ENCODE measurements at places on chromosomes 1 and 21. TPM values are rescaled to one million over a fixed set of nuclear protein-coding genes. Genes with fewer than 3 reads are reported as not detected.
A peak's percentile ranks its signal among the peaks of the same experiment; 100 is the strongest.

DNA sequence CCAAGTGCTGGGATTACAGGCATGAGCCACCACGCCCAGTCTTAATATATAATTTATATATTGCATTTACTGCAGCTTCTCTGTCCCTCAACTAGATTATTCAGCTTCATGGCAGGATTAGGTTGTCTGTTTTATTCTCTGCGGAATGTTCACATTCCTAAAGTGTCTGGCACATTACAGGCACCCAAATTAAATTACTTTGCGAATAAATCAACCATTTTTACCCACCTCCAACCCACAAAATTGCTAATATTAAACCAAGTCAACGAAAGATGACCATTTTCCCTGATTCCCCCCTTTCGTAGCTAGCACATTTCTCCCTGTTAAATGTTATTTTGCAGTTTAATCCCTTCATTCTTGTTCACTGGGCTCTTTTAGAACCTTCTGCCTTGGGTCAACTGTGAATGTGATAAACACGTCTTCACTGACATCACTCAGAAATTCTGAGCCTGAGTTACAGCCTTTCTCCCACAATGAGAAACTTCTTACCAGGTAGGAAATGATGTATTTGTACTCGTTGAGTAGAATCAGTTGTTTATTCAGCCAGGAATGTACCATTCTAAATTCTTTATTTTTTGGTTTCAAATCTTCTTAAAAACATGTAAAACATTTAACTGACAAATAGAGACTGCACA, 35.9 kb downstream of the THAP3 start:
- H3K27me3 ChIP-seq, result no peaks in the 10 kb centered on the region
- H3K36me3 ChIP-seq, result peaks cover 4% of the 10 kb centered on the region
- no peak overlapping the region for H3K27ac ChIP-seq
- no peak overlapping the region for H3K4me3 ChIP-seq
- no peak for DNase-seq
- H3K4me1 ChIP-seq, result no peaks in the 10 kb centered on the region

Gene AMPD2
- 59.4 TPM for total RNA-seq

- DNase-seq, result peak; percentile 94
- peaks cover 36% of the 10 kb centered on the region for H3K27me3 ChIP-seq
- peak within 1 kb of the TSS; percentile 66 for H3K4me3 ChIP-seq
- no peaks in the 10 kb centered on the region for H3K36me3 ChIP-seq
Measured at GRCh38 chr1:204151552-204152309, at the start of gene ETNK2. TSS of gene ETNK2 (minus strand) at chr1:204152044. CDS start at chr1:204151852, 192 bp downstream.

GRCh38 chr1:207695891-207696290, 51.0 kb downstream of the CR1L start:
- H3K36me3 ChIP-seq, result no peaks in the 10 kb centered on the region
- DNase-seq, result no peak
- H3K27ac ChIP-seq, result no peak overlapping the region
- no peaks in the 10 kb centered on the region for H3K4me1 ChIP-seq
- no peaks in the 10 kb centered on the region for H3K27me3 ChIP-seq
- H3K4me3 ChIP-seq, result no peak overlapping the region

Gene CD53
- 0.29 TPM for total RNA-seq

Gene ADAMTS5
- total RNA-seq, result 39.1 TPM

DNA sequence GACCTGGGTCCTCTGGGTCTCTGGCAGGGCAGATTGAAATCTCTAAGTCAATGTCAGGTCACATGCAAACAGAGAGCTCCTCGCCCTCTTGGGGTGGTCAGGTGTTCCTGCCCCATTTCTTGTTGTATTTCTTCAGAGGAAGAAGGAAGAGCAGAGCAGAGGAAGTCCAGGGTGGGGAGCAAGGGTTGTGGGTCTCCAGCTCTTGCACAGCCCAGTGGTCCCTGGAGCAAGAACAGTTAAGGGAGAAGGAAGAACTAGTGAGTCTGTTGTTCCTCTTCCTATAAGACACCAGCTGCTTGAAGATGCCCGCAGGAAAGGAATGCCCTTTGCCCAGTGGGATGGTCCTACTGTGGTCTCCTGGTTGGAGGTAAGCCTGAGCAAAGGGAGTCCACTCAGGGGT, 26.3 kb downstream of the MYOG start:
- H3K27me3 ChIP-seq, result peaks cover 8% of the 10 kb centered on the region
- DNase-seq, result no peak
- no peak overlapping the region for H3K27ac ChIP-seq
- H3K36me3 ChIP-seq, result no peaks in the 10 kb centered on the region
- H3K4me3 ChIP-seq, result no peak overlapping the region

Gene GPR37L1
- not detected for total RNA-seq

- no peaks in the 10 kb centered on the region for H3K36me3 ChIP-seq
- H3K27ac ChIP-seq, result no peak overlapping the region
- peaks cover 8% of the 10 kb centered on the region for H3K27me3 ChIP-seq
- DNase-seq, result no peak
- no peak overlapping the region for H3K4me3 ChIP-seq
Measured at GRCh38 chr1:223462047-223462630, 68.9 kb downstream of the CCDC185 start.

DNA sequence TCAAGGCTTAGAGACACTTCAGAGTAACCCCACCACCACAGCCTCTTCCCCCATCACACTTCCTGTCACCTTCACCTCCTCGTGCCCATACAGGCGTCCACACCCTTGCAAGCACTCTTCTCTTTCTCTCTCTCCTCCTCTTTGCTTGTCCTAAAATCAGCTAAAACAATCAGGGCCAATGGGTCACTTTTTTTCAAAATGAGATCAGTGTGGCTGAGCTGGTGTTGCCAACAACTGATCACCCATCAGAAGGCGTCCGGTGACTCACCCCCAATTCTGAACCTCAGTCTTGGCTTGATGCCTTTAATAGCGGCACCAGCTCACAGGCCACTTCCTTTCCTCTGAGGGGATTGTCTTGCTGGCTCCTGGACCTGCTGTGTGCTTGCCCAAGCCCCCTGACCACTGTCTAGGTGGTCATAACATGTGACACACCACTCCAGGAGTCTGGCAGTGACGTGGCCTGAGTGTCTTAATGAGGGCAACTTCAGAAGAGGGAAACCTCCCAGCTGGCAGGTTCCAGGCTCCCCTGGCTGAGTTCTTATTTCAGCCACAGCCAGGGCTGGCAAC, 1.6 kb downstream of the DRAXIN start:
- H3K4me3 ChIP-seq, result no peak overlapping the region
- peaks cover 12% of the 10 kb centered on the region for H3K4me1 ChIP-seq
- H3K36me3 ChIP-seq, result no peaks in the 10 kb centered on the region
- no peak overlapping the region for H3K27ac ChIP-seq

GRCh38 chr1:39925721-39926342, 24.1 kb upstream of the MYCL start:
- no peaks in the 10 kb centered on the region for H3K36me3 ChIP-seq
- peak; percentile 70 for DNase-seq
- no peak overlapping the region for H3K27ac ChIP-seq
- peaks cover 3% of the 10 kb centered on the region for H3K4me1 ChIP-seq
- no peak overlapping the region for H3K4me3 ChIP-seq

GRCh38 chr21:44555200-44555875, 3.3 kb downstream of the KRTAP10-3 start:
- no peaks in the 10 kb centered on the region for H3K4me1 ChIP-seq
- H3K27ac ChIP-seq, result no peak overlapping the region
- peaks cover 9% of the 10 kb centered on the region for H3K27me3 ChIP-seq
- H3K4me3 ChIP-seq, result no peak overlapping the region
